ENCODE measurements at places on chromosomes 7 and 10.

- DNase-seq: no peak
These were observed 3.1 kb downstream of the ZRANB1 start for GRCh38 chr10:124944982-124945381.

GRCh38 chr7:101399759-101400158 lies 37.1 kb downstream of the COL26A1 start:
- DNase-seq: no peak

GRCh38 chr10:118971876-118972275 lies 57.6 kb upstream of the NANOS1 start:
- no peak for DNase-seq

- DNase-seq: no peak
These were observed 162.3 kb downstream of the ZNF33B start for GRCh38 chr10:42476101-42476500.

- peak; percentile 81 for DNase-seq
These were observed 22.3 kb downstream of the IMPDH1 start for GRCh38 chr7:128387216-128388144.

- no peak for DNase-seq
These were observed 29.0 kb upstream of the DAGLB start for GRCh38 chr7:6476596-6477317.

GRCh38 chr10:5526691-5527331 lies 2.0 kb downstream of the CALML3 start:
- no peak for DNase-seq

DNA sequence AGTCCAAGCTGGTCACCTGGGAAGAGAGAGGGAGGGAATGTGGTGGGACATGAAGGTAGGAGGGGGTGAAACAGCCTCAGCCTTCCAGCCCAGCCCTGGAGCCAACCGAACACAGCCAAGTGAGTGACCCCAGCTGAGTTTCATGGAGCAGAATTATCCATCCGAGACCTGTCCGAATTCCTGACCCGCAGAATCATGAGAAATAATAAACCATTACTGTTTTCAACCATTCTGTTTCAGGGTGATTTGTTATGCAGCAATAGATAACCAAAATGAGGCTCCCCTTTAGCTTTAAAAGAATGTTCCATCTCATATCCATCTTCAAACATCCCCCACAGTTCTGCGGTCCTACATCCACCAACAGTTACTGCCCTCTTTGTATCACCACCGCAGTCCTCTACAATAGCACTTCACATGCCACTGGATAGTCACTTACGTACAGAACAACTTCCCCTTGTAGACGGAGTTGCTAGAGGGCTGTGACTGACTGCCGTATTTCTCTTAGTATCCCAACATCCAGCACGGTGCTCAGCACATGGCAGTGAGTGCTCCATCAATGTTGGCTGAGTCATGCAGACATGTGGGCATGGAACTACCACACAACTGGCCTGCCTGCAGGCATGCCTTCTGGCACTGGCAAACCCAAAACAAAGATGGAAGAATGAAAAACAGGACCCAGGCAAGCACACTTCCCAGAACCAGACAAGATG lies 18.5 kb downstream of the KIAA1549 start:
- DNase-seq: no peak

DNA sequence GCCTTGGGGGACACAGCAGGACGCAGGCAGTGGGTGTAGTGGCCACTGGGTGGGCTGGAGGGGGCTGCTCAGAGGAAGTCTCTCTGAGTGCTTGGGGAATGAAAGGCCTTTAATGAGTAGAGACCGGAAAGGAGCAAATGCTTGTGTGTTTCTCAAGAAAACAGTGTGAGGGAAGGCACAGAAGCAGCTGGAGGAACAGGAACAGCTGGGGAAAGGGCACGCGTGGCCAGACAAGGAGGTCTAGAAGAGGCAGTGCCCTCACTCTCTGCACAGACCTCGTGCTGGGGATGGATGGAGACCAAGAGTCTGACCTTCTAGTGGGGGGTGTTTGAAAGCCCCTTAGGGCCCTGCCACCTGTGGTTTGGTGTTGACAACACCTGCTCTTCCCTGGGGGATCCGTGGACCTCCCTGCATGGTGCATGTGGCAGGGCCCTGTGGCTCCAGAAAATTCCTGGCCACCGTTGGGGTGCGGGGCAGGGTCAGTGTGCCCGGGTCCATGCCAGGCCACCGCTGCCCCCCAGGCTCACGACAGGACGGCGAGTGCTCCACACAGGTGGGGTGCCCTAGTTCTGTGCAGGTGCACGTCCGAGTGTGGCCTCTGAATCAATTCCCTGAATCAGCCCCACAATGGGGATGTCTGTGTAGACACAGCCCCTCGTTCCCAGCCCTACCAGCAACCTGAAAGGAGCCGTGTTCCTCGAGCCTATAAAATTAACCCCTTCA lies 25.9 kb upstream of the FAM20C start:
- DNase-seq: no peak

DNA sequence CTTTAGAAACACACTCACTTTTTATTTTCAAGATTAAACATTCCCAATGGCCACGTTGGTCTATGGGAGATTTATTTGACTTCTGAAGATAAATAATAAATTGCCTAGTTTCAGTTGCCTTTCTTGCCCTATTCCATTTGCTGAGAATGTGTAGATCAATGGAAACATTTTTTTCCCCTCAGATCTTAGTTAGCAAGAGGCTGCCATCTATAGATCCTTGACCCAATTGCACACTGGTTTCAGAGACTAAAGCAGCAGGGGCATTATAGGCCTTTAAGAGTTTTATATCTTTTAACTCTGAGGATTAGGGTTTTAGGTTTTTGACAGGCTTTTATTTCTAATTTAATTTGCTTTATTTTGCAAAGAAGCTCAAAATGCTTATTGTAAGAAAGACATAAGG lies 163.2 kb upstream of the GPR26 start:
- DNase-seq: no peak

DNA sequence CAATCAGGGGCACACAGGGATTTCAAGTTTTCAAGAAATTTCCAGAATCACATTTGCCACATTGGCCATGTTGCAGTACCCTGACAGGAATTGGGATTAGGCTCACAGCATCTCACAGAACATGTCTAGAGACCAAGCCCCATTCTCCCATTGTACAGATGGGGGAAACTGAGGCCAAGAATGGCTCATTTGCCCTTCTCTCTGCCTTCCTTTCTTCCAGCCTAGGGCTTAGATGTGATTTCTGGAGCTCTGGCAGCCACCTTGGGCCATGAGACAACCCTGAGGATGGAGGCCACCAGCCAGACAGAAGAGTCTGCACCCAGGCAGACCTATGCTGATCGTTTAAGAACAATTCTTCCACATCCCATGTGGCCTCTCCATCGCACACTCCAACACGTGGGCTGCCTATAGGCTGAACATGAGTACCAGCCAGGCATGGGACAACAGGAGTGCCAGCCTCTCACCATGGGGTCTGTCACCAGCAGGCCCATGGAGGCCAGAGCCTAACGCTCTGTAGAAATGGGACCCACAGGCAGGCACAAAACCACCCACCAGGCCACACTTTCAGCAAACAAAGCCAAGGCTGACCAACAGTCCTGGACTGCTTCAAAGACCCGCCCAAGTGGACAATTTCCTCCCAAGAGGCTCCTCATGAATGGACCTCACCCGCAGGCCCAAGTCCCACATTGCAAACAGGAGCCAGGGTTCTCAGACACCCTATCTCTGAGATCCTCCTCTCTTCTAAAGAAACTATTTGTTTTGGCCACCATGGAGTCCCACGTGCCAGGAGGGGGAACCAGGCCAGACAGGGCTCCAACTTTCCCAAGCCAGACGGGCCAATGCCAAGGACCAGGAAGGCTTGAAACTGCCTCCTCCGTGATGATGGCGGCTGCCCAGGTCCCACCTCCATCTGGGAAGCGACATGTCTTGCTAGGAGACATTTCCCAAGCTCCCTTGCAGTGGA lies 20.7 kb downstream of the PDGFA start:
- no peak for DNase-seq

GRCh38 chr10:119084896-119085295 lies 4.3 kb upstream of the EIF3A start:
- no peak for DNase-seq

- no peak for DNase-seq
These were observed 67.9 kb upstream of the PRKCQ start for GRCh38 chr10:6647811-6648526.

DNA sequence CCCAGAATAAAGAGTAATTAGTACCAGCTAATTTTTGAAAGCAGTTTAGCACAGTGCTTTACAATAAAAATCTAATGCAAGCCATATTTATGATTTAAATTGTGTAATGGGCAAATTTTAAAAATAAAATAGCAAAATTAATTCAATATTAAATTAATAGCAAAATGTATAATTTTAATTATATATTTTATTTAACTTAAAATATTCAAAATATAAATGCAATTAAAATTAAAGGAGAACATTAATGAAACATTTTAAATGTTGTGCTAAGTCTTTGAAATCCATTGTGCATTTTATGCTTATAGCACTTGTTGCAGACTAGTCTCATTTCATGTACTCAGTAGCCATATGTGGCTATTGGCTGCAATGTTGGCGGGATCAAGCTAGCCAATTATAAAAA lies 367.6 kb downstream of the SUGCT start:
- DNase-seq: no peak
